H54 (cell line): ENCODE measurements at places on chromosomes 13 and 19.
A peak's percentile ranks its signal among the peaks of the same experiment; 100 is the strongest.

DNA sequence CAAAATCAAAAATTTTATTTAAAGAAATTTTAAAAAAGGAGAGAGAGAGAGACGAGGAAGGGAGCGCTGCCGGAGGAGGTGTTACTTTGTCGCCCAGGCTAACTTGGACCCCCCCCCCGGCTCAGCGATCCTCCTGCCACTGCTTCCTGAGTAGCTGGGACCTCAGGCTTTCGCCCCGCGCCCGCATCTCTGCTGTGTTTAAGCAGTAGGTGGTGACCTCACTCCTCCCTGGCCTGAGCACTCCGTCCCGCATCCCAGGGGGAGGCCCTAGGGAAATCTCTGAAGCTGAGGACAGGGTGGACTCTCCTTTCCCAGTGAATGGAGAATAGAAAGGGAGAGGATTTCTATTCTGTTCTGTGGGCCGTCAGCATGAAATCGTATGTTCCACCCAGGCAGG, 485 bp upstream of the ZNF845 start:
- peak; percentile 35 for DNase-seq

DNA sequence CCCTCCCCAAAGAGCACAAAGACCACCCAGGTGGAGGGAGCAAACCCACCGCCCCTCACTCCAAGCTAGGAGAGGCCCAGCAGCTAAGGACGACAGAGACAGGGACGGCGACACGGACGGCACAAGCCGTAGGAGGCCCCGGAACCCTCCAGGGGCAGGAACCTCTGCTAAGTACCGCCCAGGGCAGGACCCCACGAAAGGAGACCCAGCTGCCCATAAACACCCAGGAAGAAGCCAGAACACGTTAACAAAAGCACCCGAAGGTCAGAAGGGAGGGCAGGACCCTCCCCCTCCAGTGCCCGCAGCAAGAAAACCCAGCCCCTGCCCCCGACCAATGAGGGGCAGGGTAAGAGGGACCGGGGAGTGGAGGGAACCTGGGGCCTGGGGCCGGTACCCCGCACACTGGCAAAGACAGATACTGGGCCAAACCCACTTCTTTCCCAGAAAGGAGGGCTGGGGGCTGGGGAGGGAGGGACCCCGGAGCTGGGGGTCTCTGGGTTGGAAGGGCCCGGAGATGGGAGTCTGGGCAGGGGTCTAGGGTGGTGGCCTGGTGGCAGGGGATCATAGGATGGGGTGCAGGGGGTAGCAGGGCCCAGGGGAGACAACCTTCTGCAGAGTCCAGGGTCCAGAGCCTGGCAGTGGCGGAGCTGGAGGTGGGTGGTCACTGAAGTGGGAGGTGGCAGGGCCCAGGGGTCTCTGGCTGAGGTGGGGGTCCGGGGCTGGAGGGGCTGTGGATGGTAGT, 2.4 kb downstream of the BTBD2 start:
- no peak for DNase-seq

- DNase-seq = no peak
Observed at GRCh38 chr13:113353254-113353653, 10.7 kb downstream of the GRTP1 start.

- no peak for DNase-seq
Observed at GRCh38 chr13:60108589-60108988, 55.1 kb downstream of the DIAPH3 start.

DNA sequence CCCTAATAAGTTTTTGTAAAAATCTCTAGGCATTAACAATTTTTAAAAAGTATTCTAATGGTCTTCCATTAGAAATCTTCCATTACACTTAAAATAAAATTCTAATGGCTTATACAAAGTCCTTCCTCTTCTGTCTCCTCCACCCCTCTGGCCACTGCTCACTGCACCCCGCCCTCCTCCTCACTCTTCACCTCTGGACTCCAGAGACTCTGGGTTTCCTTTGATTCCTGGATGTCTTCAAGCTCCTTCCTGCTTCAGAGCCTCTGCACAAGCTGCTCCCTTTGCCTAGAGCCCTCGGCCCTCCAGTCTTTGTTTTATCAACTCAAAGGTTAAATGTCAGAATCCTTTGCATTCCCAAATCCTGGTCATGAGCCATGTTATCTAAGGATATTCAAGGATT, 20.8 kb downstream of the TNFSF14 start:
- no peak for DNase-seq
